ENCODE measurements at places on chromosomes 5 and 9.

GRCh38 chr9:120395376-120395775, 184.6 kb downstream of the CDK5RAP2 start:
- no peak for DNase-seq

DNA sequence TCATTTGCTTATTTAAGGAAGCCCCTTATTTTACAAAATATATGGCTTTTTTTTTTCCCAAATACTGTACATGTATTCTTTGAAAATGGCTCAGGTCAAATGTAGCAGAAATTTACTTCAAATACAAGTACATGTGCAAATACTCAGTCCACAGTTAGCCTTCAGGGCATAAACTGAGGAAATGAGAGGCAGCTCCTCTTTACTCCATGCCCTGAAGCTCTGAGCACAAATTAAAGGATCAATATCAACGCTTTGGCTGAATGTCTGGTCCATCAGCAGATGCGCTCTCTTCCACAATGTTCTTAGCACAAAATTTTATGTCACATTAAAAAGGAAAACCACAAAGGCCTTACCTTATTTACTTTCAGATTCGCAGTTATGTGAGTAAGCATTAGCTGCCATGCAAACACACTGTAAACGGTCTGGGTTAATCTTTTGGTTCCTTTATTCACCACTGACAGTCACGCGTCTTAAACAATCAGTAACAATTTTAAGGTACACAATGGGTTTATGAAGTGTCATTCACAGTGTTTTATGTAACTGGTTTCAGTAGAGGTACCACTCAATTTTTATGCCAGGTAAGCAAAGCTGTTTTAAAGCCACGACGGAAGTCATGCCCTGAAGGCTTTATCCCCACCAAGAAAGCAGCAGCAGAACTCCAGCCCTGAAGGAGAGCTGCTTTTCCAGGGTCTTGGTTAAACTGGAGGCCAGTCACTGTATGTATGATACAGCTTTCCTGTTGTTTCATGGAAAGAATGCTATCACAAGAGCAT, 103.4 kb downstream of the OTULIN start:
- no peak for DNase-seq

DNA sequence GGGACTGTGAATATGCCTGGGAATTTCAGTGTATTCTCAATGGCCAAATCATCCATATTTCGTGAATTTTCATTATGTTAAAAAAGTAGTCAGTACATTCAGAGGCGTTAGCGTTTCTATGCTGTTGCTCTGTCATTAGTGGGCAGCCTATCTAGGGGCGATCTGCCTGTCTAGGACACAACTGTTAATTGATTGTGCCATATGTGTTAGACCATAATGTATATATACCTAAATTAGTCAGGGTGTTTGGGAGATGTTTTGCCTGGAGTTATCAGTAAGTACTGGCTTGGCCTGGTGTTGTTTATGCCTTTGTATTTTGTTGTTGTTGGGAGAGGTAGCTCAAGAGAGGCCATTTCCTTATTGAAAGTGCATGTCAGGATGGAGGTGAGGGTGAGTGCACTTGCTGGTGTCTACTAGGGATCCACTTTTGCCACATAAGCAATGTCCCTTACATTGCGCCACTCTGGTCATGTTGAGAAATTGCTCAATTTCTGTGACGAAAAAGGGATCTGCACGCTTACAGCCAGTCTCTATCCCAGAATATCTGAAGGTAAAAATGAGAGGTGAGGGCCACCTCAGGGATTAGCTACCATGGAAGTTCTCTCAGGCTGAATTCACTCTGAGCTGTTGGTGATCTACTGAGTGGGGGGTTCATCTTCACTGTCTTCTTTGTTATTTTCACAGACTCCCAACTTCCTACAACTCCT, 123.3 kb downstream of the ST8SIA4 start:
- no peak for DNase-seq

DNA sequence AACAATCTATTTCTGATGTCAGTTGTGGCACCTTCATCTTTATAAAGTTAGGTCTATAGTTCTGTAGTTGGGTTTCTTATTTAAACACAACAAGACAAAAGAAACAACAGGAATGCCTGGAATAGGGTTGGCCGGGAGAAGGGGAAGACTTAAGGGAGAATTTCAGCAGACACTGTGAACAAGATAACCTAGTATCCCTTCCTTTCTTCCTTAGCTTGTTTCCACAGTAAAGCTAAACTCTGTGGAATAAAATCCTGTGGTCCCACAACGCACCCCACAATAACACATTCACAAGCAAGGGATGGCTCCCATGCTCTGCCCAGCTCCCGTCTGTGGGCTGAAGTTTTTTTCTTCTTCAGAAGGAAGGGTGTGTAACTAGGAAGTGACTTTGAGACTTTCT, 124.9 kb upstream of the SMARCA2 start:
- no peak for DNase-seq

DNA sequence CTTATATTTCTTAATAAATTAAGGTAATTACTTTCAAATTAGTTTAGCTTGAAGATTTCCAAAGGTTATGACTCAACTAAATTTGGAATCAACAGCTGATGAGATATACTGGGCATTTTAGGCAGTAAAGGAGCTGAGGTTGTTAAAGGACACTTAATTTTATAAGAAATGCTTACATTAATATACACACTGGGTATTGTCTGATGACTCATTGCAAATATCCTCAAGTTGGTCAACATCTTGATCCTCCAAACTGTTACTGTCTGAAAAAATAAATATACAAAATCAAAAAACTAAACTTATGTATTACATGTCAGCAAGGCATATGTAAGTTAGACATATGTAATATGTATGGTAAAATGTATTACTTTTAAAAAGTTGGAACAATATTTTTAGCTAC, 3.4 kb downstream of the GFM2 start:
- no peak for DNase-seq

DNA sequence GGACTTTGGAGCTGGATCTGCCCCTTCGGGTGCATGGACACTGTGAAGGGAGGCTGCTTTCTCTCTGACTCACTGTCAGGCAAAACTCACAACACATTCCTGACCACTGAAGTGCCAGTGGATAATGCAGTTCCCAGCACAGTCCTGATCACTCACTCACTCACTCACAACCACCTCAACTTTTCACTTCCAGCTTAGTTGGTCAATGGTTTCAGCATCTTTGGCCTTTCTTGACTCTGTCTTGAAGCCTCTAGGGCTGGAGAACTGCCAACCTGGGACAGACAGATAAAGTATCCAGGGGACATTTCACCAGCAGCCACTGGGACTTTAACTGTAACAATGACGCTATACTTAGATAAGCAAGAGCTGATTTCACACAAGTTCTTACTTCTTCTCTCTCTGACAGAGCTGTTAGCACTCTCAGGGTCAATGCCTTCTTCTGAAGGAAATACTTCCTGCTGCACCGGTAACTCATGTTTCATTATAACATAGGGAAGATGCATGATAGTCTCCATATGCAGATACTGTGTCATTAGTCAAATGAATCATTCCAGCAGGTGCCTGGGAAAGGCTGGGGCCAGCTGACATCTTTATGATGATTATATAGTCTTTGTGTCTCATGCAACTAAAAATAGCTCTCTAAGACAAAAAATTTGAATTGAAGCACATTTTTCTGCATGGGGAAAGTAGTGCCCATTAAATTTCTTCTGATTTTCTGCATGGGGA, 499.0 kb downstream of the SEMA5A start:
- peak; percentile 98 for DNase-seq

- no peak for DNase-seq
These were observed 29.2 kb upstream of the ADRA1B start for GRCh38 chr5:159887050-159887449.

GRCh38 chr5:73322437-73323076, 126.0 kb downstream of the FOXD1 start:
- no peak for DNase-seq

- DNase-seq, result no peak
These were observed 18.2 kb downstream of the ADRB2 start for GRCh38 chr5:148844433-148845280.

DNA sequence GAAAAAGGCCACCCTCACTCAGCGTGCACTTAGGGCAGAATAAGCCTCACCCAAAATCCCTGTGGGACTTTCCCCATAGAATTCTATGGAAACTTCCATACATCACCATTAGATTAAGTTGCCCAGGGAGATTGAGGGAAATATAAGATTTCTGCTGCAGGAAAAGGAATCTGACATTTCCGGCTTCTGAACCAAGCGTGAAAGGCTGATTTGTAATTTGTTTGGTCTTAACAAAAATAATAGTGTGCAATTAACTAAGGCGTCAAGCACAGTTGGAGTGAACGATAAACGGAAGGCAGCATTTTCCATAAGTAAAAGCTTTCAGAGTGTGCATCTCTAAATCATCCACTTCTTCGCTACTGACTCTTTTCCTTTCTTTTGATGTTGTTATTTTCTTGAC, 14.0 kb downstream of the UBE2QL1 start:
- DNase-seq, result no peak

DNA sequence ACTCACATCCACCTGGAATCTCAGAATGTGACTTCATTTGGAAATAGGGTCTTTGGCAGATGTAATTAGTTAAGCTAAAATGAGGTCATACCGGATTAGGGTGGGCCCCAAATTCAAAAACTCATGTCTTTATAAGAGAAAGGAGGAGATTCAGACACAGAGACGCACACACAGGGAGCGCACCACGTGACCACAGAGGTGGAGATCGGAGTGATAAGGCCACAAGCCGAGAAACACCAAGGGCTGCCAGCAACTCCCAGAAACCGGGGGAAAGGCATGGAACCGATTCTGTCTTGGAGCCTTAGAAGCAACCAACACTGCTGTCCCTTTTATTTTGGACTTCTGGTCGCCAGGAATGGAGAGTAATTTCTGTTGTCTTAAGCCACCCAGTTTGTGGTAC, 31.8 kb upstream of the LMX1B start:
- DNase-seq, result no peak

GRCh38 chr5:93421468-93421867, 159.6 kb downstream of the NR2F1-AS1 start:
- DNase-seq, result no peak

- no peak for DNase-seq
These were observed 149.0 kb downstream of the INSYN2B start for GRCh38 chr5:169831331-169831730.

GRCh38 chr5:76325876-76326491, 77.1 kb upstream of the IQGAP2 start:
- DNase-seq, result no peak

- DNase-seq, result peak; percentile 70
These were observed 46.6 kb downstream of the ARHGAP26 start for GRCh38 chr5:142816531-142817430.

DNA sequence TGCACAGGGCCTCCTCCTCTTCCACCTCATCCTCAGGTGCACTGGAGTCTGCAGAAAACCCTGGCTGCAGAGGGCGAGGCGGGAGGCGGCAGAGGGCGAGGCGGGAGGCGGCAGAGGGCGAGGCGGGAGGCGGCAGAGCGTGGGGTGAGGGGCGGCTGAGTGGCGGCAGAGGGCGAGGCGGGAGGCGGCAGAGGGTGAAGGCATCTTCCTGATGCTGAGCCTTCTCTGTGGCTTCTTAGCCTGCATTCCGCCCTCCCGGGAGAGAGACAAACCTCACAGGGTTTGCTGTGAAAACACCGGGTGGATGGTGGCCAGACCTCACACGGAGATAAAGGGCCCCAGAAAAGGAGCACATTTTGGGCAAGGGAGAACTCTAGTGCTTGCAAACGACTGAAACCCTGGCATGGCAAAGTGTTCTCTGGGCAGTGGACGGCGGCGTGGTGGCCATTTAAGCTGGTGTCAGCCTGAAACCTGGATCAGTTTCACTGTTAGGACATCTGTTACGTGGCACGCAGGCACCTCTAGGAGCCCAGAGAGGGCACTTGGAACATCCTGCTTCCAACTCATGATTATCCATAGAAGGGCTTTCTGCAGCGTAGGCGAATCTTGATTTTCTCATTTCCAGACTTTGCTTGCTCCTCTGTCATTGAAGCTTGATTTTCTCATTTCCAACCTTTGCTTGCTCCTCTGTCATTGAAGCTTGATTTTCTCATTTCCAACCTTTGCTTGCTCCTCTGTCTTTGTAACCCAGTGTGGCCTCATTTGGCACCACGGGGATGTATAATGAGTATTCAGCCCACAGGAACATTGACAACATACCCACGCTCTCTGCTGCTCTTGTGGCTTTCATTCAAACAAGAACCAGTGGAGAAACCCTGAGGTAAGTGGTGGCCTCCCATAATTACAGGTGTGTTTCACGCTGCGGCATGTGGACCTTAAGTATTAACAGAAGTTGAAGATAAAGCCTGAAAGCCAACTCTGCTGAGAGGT, 16.3 kb upstream of the PLEKHG4B start:
- no peak for DNase-seq

GRCh38 chr9:125089331-125089730, 54.0 kb downstream of the SCAI start:
- DNase-seq, result no peak

DNA sequence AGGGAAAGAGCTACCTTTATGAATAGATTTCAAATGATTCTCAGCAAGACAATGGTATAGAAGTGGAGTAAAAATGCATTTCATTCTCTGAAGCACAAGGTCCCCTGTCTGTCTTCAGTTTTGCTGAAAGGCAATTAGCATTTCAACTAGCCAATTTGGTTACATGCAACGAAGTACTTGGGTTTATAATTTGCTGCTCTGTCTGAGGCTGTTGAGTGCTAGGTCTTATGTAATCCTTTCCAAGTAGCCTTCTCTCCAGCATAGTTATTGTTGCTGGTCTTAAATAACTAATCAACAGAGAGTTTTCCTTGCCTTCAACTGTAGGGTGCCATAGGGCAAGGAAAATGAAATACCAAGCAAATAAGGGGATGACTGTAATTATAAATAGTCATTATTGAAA, 4.5 kb downstream of the ADGRV1 start:
- DNase-seq, result no peak

DNA sequence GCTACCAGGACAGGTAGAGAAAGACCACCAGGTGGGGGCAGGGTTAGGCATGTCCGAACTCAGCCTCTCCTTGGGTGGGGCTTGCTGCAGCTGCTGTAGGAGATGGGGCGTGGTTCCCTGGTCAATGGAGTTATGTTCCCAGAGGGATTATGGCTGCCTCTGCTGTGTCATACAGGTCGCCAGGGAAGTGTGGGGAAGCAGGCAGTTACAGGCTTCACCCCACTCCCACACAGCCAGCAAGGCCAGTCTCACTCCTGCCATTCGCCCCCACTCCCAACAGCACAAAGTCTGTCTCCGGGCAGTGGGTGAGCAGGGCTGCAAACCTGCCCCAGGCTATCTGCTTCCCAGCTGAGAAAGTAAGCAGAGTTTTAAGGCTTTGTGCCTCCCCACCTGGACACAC, 20.0 kb upstream of the CEP72 start:
- DNase-seq, result no peak

DNA sequence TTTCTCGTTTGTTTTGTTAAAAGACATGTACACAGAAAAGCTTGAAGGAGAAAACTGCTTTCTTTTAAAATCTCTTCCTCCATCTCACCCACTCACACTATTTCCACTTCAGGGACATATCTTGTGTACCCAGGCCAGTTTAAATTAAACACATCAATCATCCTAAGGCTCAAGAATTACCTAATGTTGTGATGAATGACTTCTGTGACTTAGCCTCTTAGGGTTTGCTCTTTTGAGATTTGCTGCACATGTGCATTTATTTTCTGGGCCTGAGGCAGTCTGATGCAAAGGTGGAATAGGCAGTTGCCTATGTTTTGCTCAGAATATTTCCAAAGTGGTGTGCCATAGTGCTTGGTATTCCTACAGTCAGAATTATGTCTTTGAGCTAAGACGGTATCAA, 439.9 kb upstream of the CHD1 start:
- no peak for DNase-seq

- DNase-seq, result no peak
These were observed 353.3 kb downstream of the GADD45G start for GRCh38 chr9:89958086-89958485.

Measured in EL (cell line).